ENCODE measurements at places on chromosomes 6 and 20.

GRCh38 chr6:82259389-82259788 is 11.8 kb upstream of the IBTK start:
- DNase-seq = no peak

GRCh38 chr6:46160102-46160501 is 10.7 kb downstream of the ENPP5 start:
- DNase-seq = no peak

DNA sequence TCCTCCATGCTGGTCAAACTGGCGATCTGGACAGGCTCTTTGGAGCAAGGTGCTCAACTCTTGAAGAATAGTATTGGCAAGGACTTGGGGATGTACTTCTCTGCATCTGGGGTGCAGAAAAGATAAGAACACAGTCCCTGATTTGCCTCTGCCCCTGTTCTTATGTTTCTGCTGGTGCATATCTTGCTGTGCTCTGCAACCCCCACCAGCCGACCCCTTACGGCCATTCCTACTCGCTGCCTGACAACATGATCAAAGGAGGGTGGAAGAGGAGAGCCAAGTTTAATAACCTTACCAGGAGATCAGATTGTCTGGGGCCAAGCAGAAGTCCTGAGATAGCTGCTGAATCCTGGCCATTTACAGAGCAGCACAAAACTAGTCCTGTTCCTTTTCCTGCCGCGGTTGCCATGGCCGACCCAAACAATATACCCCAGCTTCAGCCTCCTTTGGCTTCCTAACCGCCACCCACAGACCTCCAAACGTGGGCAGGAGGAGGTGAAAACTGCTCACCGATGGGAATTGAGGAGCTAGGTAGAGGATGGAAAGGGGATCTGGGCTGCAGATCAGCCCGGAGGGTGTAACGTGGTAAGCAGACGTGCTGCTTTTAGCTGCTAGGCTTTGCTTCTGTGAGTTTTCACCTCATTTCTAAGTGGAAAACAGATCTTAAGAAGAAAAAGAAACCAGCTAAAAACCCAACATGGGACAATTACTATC is 60.9 kb downstream of the ATXN1 start:
- no peak for DNase-seq

GRCh38 chr6:56047931-56048540 is 172.6 kb upstream of the BMP5 start:
- DNase-seq = no peak

DNA sequence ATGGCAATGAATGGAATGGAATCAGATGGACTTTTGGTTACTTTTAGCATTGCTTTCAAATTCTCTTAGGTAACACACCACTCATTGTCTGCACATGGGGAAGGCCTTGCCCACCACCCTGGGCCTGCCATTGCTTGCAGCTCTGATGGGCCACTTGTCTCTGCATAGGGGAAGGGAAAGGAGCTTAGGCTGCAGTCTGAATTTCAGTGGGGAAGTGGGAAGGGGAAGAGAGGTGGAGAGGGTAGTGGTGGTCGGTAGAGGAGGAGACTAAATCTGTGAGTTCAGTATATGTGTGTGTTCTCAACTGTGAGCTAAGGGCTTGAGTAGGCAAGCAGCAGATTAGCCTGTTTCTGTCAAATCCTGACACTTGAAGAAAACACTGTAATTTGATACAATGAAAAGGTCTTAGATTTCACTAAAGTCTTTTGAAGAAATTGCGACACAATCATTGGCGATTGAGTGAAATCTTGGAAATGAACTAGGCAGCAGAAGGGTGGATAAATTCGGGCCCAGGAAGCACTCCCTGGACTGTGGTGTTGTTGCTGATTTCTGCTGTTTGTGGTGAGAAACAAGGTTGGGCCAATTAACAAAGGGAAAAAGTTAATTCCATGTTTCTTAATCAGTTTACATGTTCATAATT is 80.6 kb downstream of the OTOR start:
- no peak for DNase-seq

DNA sequence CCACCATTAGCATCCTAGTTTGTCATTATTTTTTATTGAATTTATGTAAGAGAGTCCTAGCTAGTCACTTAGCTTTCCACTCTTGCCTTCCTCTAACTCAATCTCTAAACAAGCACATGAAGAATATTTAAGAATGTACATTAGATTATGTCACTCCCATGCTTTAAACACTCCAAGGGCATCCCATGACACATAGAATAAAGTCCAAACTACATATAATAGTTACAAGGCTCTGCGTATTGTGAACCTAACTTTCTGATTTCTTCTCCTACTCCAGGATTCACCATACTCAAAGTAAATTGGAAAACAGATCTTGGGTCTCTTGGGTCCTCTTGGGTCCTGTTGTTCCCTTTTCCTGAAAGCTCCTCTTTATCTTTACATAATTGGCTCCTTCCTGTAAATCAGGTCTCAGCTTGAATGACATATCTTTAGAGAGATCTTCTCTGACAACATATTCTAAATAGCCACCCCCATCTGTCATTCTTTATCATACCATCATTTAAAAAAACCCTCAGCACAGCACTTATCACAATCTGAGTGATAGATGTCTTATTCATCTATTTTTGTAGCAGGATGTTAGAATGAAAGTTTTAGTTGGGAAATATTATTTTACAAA is 1042.4 kb upstream of the FLRT3 start:
- no peak for DNase-seq

DNA sequence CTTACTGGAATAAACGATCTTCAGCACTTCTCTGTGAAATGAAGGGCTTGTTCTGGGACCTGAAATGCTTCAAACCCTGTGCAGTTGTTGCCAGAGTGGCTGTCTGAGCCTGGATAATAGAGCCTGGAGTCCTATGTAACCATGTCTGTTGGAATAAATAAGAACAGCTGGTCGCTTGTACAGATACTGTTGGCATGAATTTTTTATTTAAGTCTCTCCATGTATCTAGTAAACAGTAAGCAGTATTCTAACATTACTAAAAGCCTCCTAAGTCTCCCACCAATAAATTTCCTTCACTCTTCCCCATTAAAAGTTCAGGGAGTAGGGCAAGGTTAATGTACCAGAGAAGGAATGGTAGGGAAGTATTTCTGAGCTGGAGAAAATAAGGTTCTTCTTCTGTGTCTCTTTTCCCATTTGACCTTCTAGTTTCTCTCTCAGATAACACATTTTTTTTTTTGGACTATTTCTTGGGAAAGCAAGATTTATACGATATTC is 227.5 kb downstream of the PRL start:
- no peak for DNase-seq
